RWPE2 (cell line): ENCODE measurements at places on chromosomes 4 and X.

DNA sequence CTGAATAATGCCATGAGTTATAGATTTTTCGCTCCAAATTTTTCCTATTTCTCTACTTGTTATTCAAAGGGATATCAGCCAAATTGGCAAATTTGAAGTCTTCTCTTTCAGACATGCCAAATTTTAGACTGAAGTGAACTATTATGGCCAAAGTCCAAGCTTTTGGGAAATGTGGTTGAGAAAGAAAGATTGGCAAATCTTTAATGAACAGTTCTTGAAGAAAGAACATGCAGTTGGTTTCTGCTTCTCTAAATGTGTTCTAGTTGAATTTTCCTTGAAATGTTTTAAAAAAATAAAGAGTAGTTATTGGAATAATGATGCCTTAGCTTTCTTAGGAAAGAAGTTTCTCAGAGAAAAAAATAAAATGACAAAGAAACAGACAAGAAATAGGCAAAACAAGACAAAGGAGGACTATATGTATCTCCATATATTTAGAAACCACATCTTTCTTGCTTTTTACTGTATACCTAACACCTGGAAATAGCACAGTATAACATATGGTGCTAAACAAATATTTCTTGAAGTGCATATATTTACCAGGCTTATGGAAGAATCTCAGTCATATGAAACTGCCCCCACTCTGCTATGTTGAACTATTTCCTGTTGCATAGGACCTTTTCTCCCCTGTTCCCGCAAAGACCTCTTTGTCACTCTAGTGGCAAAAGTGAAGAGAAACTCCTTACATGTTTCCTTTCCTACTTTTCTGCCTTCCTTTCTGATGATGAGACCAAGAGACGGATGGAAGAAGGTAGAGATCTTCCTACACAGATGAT, 250.0 kb downstream of the ARHGAP24 start:
- no peak for DNase-seq

DNA sequence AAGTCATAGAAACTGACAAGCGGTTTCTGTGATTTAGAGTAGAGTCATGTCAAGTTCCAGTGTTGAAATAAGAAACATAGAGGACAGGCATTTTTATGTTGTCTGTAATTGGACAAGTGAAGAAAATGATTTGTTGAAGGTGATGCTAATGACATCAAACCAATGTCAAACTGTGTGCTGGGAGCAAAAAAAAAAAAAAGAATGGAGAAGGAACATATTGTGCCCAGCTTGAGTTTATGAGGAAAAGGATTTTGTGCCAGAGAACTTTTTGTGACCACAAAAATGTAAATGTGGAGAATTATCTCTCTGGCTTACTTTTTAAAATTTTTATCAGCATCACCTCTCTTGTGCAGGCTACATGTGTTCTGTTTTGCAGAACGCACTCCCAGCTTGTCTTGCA, 495.7 kb downstream of the RAPGEF2 start:
- DNase-seq = no peak

DNA sequence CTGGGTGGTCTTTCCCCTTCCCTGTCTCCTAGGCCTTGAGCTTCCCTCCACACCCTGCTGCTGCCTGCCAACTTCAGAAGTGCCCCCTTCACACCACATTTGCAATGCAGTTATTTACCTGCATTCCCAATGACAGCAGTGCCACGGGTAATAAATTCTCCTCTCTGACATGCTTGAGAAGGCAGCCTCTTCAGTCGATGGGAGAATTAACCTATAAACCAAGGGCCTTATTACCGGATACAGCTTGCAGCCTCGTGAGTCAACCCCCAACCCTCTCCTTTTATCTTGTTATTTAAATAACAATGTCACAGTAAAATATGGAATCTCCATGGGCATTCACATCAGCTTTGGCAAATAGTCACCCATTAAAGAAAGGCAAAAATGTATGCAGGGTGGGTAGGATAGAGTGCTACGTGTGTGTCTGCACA, 34.7 kb upstream of the LGI2 start:
- no peak for DNase-seq

- DNase-seq = no peak
Measured at GRCh38 chr4:119172223-119172622, 36.6 kb downstream of the MYOZ2 start.

GRCh38 chrX:14030174-14030530, 460 bp upstream of the GEMIN8 start:
- no peak for DNase-seq

DNA sequence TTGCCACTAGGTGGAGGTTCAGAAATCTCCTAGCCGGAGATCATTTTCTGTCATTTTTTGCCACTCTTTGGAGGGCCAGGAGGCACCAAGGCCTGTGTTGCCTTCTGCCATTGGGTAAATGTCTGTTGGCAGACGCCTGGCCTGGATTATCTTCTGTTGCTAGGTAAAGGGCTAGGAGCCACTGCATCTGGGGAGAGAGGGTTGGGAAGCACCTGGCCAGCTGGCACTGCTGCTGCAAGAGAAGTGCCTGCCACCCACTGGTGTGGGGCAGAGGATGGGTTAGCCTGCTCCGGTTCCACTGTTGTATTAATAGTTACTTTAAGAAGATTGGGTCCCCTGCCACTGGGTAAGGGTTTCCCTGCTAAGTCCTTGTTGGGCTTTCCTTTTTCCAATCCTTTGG, 58.1 kb downstream of the AWAT2 start:
- DNase-seq = no peak

DNA sequence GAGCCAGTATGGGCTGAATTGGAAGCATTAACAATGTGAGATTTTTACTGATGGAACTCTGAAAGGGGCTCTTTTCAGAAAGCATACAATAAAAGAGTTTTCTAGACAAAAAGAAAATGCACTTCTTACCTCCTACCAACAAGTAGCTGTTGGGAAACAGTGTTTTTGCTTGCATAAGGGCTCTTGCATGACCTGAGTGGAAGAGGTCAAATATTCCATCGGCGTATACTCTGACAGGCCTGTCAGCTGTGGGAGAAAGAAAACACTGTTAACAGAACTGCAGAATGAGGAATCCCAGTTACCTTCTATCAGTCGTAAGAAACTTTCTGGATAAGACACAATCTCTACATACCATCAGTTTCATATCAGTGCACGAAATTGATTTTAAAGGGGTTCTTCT, 39.5 kb downstream of the PCYT1B start:
- DNase-seq = no peak

DNA sequence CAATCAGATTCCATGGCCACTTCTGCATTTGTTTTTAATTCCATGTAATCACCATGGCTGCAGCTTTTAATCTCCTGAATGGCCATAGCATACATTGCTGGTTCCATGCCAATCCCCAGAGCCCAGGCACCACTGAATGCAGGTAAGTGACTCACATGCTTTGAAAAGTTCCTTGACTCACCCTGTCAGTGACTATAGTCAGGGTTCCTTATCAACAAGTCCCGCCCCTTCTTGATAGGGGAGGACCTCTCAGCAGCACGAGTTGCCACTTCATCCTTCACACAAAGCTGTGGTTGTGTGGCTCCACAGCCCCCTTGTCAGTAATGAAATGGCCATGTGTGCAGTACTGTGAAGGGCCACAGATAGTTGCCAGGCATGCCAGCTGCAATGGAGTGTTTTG, 516.6 kb downstream of the PPARGC1A start:
- DNase-seq = no peak

GRCh38 chrX:69243276-69243675, 78.0 kb upstream of the PJA1 start:
- DNase-seq = no peak
